ENCODE measurements at places on chromosomes 3 and 15.

DNA sequence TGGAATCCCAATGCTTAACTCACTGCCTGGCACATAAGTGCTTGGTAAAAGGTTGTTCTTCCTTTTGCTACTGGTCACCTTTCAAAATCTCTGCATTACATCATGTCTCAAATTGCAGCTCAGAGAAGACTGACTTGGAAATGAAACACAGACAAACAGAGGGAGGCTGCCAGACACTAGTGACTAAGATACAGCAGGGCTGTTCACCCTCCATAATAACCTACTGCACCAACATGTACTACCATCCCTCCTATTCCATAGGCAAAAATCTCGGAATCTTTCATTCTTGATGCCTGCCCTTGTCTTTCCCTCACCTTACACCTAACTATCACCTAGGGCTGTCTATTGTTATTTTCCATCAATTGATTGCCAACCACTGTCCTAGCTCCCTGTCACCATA, 502.3 kb upstream of the ADAMTS9 start:
- DNase-seq: no peak

GRCh38 chr3:194306771-194307640, 44.1 kb downstream of the CPN2 start:
- no peak for DNase-seq

DNA sequence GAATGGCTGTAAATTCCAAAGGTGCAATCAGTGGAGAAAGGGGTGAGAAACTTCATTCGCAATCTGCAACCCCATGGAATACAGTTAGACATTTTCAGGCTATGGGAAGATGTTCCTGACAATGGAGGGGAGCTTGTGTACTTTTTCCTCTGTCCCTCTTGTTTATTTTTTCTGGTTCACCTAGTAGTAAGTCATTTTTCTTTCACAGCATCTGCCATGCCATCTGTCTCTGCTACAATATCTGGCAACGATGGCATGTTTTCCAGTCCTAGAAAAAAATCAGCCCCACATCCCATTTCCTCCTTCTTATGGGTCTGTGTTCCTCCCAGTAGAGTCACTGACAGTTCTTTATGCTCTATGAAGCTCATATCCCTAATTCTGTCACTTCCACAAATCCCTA, 76.0 kb downstream of the SSR3 start:
- no peak for DNase-seq

GRCh38 chr3:137264071-137264820, 306.5 kb downstream of the IL20RB start:
- no peak for DNase-seq

- DNase-seq: no peak
Observed at GRCh38 chr15:77533578-77534430, 98.9 kb downstream of the LINGO1 start.

GRCh38 chr3:171986176-171986575, 53.2 kb upstream of the FNDC3B start:
- no peak for DNase-seq

- DNase-seq: no peak
Observed at GRCh38 chr15:41060505-41060904, 55.6 kb downstream of the INO80 start.

- DNase-seq: no peak
Observed at GRCh38 chr15:97146929-97147870, 813.3 kb upstream of the ARRDC4 start.

- no peak for DNase-seq
Observed at GRCh38 chr3:183298701-183299153, 45.7 kb downstream of the B3GNT5 start.

- DNase-seq: no peak
Observed at GRCh38 chr15:82532991-82533481, 7.2 kb downstream of the RPS17 start.

GRCh38 chr3:50299929-50300680, 900 bp upstream of the HYAL3 start:
- no peak for DNase-seq

DNA sequence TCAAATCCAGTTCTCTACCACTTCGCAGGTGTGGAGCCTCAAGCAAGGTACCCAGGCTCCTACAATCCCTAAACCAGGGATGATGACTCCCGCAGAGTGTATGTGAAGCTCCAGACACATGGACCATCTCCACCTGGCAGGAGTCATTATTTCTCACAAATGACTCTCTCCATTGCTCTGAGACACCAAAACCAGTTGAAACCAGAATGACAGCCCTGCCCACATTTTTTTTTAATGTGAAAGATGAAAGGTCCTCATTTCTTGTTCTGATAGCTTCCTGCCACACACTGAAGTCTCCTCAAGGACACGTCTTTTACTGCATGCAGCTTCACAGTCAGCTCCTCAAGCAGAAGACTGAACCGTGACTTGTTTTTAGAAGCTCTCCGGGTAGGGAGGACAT, 61.4 kb upstream of the ZBTB38 start:
- no peak for DNase-seq

GRCh38 chr3:194906229-194906629, 220.5 kb downstream of the FAM43A start:
- DNase-seq: no peak

- DNase-seq: no peak
Observed at GRCh38 chr15:47477341-47477740, 240.0 kb upstream of the SEMA6D start.

- peak; percentile 2 for DNase-seq
Observed at GRCh38 chr3:52437326-52438103, 7.4 kb downstream of the SEMA3G start.

GRCh38 chr3:176872771-176873209, 324.5 kb downstream of the TBL1XR1 start:
- DNase-seq: peak; percentile 11

DNA sequence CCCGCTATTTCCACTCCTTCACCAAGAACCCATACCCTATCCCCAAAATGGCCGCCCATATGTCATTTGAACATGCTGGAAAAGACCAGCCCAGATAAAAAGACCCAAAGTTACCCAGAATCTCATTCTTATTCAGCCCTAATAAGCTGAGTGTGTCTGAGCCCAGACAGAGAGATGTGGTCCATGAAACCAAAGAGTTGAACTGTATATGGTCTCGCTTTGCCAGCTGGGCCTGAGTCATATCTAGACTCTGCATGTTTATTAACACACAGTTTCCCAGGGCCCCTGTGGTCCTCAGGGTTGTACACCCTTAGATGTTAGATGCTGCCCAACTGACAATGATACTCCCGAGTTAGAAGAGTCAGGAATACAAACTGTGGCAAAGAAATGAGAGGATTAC, 201.9 kb upstream of the STRIT1 start:
- no peak for DNase-seq

GRCh38 chr3:194773771-194774455, 88.2 kb downstream of the FAM43A start:
- no peak for DNase-seq
